ENCODE measurements at places on chromosomes 16 and 17. TPM values are rescaled to one million over a fixed set of nuclear protein-coding genes. Genes with fewer than 3 reads are reported as not detected.

GRCh38 chr16:73034374-73034773 lies 13.6 kb downstream of the ZFHX3 start:
- no peak overlapping the region for H3K27ac ChIP-seq
- H3K27me3 ChIP-seq = peaks cover 7% of the 10 kb centered on the region
- no peak overlapping the region for H3K4me3 ChIP-seq
- DNase-seq = no peak
- H3K36me3 ChIP-seq = no peaks in the 10 kb centered on the region

- no peaks in the 10 kb centered on the region for H3K4me1 ChIP-seq
- H3K27me3 ChIP-seq = no peaks in the 10 kb centered on the region
- no peak for DNase-seq
- H3K27ac ChIP-seq = no peak overlapping the region
- H3K4me3 ChIP-seq = no peak overlapping the region
Measured at GRCh38 chr16:14475370-14476139, 154.5 kb downstream of the PARN start.

GRCh38 chr16:4533490-4533889 lies 5.1 kb downstream of the CDIP1 start:
- H3K4me3 ChIP-seq = no peak overlapping the region
- no peaks in the 10 kb centered on the region for H3K36me3 ChIP-seq
- H3K27me3 ChIP-seq = no peaks in the 10 kb centered on the region
- no peak overlapping the region for H3K27ac ChIP-seq
- H3K4me1 ChIP-seq = peaks cover 26% of the 10 kb centered on the region

GRCh38 chr17:50043290-50044148 lies 12.4 kb upstream of the ITGA3 start:
- H3K27me3 ChIP-seq = no peaks in the 10 kb centered on the region
- H3K36me3 ChIP-seq = no peaks in the 10 kb centered on the region
- no peaks in the 10 kb centered on the region for H3K4me1 ChIP-seq
- DNase-seq = no peak
- no peak overlapping the region for H3K27ac ChIP-seq

CDH3 gene
- total RNA-seq = 0.17 TPM

- no peaks in the 10 kb centered on the region for H3K27me3 ChIP-seq
- no peaks in the 10 kb centered on the region for H3K36me3 ChIP-seq
- peak; percentile 83 for DNase-seq
- H3K4me1 ChIP-seq = peaks cover 24% of the 10 kb centered on the region
Measured at GRCh38 chr17:79991140-79991923, 44.3 kb downstream of the TBC1D16 start.

GRCh38 chr16:52549011-52549692 lies 2.2 kb upstream of the TOX3 start:
- H3K36me3 ChIP-seq = no peaks in the 10 kb centered on the region
- no peak for DNase-seq
- H3K27me3 ChIP-seq = no peaks in the 10 kb centered on the region
- no peak overlapping the region for H3K27ac ChIP-seq
- no peak overlapping the region for H3K4me3 ChIP-seq
- no peaks in the 10 kb centered on the region for H3K4me1 ChIP-seq

KRTAP4-4 gene
- total RNA-seq = not detected

GRCh38 chr16:16105646-16106045 lies 117.6 kb downstream of the ABCC6 start:
- peaks cover 34% of the 10 kb centered on the region for H3K36me3 ChIP-seq
- H3K4me1 ChIP-seq = peaks cover 4% of the 10 kb centered on the region
- no peak overlapping the region for H3K4me3 ChIP-seq
- no peak for DNase-seq
- H3K27me3 ChIP-seq = no peaks in the 10 kb centered on the region

- H3K36me3 ChIP-seq = no peaks in the 10 kb centered on the region
- H3K4me1 ChIP-seq = peaks cover 47% of the 10 kb centered on the region
- H3K27me3 ChIP-seq = no peaks in the 10 kb centered on the region
- peak; percentile 89 for DNase-seq
Measured at GRCh38 chr17:4733073-4733531, 1.9 kb downstream of the MED11 start.

HSPB9 gene
- total RNA-seq = not detected

HASPIN gene
- 3.1 TPM for total RNA-seq

DNA sequence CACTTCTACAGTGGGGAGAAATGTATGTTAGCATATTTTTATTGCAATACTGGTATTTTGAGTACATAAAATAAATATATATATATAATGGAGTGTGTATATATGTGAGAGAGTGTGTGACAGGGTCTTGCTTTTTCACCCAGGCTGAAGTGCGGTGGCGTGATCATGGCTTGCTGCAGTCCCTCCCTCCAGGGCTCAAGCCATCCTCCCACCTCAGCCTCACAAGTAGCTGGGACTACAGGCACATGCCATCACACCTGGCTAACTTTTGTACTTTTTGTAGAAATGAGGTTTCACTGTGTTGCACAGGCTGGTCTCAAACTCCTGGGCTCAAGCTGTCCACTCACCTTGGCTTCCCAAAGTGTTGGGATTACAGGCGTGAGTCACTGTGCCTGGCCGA lies 4.1 kb downstream of the CYLD start:
- DNase-seq = no peak
- peaks cover 39% of the 10 kb centered on the region for H3K4me1 ChIP-seq
- no peak overlapping the region for H3K27ac ChIP-seq
- no peak overlapping the region for H3K4me3 ChIP-seq

- H3K27ac ChIP-seq = no peak overlapping the region
- no peaks in the 10 kb centered on the region for H3K27me3 ChIP-seq
- no peak overlapping the region for H3K4me3 ChIP-seq
- no peak for DNase-seq
Measured at GRCh38 chr16:90031186-90031930, 12.1 kb upstream of the DBNDD1 start.

DNA sequence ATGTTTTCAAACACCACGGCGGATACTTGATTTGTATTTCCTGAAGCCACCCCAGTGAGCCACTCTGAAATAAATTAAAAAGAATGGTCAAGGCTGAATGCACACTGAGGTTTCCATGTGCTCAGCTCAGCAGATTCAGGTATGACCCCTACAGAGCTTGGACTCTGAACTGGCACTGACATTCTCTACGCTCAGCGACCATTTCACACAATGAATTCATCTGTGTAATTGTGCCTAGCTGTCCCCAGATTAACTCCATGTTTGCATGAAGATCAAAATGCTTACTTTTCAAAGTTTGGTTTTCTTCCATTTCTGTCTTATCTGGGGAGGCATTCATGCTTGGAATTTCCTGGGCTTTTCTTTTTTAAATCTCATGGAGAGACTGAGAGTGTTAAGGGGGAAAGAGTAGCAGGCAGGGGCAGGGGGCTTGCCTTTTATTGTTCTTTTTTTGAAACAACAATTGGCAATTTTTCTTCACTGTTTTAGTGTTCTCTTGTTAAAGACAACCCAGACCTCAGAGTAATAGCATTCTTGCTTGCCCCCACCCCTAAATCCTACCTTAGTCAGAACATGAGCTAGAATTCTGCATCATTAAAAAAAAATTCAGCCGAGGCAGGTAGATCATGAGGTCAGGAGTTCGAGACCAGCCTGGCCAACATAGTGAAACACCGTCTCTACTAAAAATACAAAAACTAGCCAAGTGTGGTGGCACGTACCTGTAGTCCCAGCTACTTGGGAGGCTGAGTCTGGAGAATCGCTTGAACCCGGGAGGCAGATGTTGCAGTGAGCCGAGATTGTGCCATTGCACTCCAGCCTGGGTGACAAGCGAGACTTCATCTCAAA lies 85.5 kb upstream of the HNF1B start:
- no peak for DNase-seq
- H3K4me1 ChIP-seq = peaks cover 44% of the 10 kb centered on the region
- H3K36me3 ChIP-seq = no peaks in the 10 kb centered on the region
- peak overlapping the region; percentile 6 for H3K27ac ChIP-seq
- no peak overlapping the region for H3K4me3 ChIP-seq

MYH8 gene
- not detected for total RNA-seq

DNA sequence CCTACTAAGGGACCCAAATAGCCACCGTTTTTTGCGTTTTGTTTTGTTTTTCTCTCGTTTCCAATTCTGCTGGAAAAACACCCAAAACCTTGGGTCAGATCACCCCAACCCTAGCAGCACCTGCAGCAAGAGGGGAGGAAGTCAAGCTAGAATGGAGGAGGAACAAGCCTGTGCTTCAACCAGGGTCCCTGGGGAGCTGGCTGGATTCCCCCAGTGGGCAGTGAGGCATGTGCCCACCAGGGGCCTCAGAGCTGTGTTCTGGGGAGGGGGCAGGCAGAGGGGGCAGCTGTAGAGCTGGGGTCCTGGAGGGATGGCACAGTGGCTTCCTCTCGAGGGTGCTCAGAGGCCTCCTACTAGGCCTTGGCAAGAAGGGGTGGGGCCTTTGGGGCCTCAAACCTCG lies 6.5 kb downstream of the CD79B start:
- peak overlapping the region; percentile 85 for H3K27ac ChIP-seq
- peak; percentile 91 for DNase-seq

DNA sequence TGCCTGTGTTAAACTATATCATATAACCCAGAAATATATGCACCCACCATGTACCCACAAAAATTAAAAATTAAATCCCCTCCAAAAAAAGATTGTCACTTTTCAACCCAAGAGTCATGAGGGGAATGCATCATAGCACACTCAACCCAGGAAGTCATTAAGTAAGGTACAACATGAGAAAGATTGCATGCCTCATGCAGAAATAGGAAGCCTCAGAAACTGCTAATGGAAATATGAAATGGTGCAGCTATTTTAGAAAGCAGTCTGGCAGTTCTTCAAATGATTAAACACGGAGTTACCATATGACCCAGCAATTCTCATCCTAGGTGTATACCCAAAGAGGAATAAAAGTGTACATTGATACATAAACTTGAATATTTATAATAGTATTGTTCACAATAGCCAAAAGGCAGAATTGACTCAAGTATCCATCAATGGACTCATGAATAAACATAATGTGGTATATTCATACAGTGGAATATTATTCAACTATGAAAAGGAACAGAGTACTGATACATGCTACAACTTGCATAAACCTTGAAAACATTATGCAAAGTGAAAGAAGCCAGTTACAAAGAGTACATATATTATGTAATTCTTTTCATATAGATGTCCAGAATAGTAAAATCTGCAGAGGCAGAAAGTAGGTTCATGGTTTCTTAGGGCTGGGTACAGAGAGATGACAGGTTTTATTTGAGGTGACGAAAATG lies 70.4 kb downstream of the TMEM100 start:
- DNase-seq = no peak
- H3K27me3 ChIP-seq = no peaks in the 10 kb centered on the region
- no peaks in the 10 kb centered on the region for H3K36me3 ChIP-seq
- no peaks in the 10 kb centered on the region for H3K4me1 ChIP-seq
- no peak overlapping the region for H3K4me3 ChIP-seq

GRCh38 chr17:4110152-4110551 lies 32.7 kb downstream of the ZZEF1 start:
- H3K27me3 ChIP-seq = no peaks in the 10 kb centered on the region
- H3K36me3 ChIP-seq = peaks cover 89% of the 10 kb centered on the region
- no peaks in the 10 kb centered on the region for H3K4me1 ChIP-seq
- DNase-seq = no peak

DNA sequence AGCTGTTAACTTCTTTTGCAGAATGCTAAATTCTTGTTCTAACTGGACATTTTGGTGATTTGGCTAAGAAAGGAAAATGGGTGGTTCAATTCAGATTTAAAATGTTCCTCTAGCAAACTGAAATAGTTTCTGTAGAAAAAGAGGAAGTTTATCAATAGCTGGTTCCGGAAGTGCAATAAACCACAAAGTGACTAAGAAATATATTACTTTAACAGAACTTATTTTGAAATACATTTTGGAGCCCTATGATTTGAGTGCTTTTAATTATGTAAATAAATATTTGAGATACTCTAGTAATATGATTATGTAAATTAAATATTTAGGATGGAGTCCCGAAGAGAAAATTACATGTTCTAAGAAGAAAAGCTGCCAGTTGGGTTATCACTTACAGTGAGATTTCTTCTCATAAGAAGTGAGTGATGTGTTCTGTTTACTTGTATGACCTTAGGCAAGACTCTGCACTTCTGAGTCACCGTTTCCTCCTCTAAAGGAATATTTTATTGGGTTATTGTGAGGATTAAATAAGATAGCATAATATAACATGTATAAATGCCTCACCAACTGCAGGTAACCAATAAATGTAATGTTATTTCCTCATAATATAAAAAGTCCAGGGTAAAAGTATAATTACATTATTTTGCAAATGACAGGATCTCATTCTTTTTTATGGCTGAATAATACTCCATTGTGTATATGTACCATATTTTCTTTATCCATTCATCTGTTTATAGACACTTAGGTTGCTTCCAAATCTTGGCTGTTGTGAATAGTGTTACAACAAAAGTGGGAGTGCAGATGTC lies at the start of gene EVI2B:
TSS of gene EVI2B (minus strand) at position 73 of the 800 bp plus-strand sequence. CDS start 8,445 bp downstream, outside the sequence.
- H3K27me3 ChIP-seq = no peaks in the 10 kb centered on the region
- H3K4me1 ChIP-seq = peaks cover 27% of the 10 kb centered on the region
- H3K4me3 ChIP-seq = peak within 1 kb of the TSS; percentile 80
- H3K27ac ChIP-seq = peak within 1 kb of the TSS; percentile 54
- no peaks in the 10 kb centered on the region for H3K36me3 ChIP-seq

- no peak overlapping the region for H3K4me3 ChIP-seq
- DNase-seq = no peak
- H3K36me3 ChIP-seq = no peaks in the 10 kb centered on the region
Measured at GRCh38 chr16:51641191-51641765, 490.2 kb upstream of the SALL1 start.

GRCh38 chr17:72234985-72235384 lies 114.2 kb downstream of the SOX9 start:
- DNase-seq = no peak
- H3K4me1 ChIP-seq = no peaks in the 10 kb centered on the region
- H3K27ac ChIP-seq = no peak overlapping the region

DNA sequence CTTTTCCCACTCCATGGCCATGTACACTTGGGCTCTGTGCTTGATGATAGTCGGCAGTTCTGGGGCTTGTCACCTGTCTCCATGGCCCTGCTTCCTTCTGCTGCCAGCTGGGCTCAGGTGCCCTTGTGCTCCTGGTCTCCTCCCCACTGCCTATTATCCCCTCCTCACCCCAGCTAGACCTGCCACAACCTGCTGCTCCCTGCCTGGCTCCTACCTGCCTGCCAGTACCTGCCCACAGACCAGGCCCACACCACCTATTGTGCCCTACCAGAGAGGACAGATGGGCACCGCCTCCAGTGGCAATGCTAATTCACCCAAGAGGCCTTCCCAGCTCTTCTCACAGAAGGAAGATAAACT lies 538 bp upstream of the RAPGEFL1 start:
- H3K4me1 ChIP-seq = peaks cover 17% of the 10 kb centered on the region
- peaks cover 16% of the 10 kb centered on the region for H3K36me3 ChIP-seq
- H3K27ac ChIP-seq = no peak overlapping the region
- H3K27me3 ChIP-seq = no peaks in the 10 kb centered on the region
- no peak for DNase-seq

GRCh38 chr17:6548578-6549330 lies 7.6 kb downstream of the PITPNM3 start:
- no peaks in the 10 kb centered on the region for H3K4me1 ChIP-seq
- no peaks in the 10 kb centered on the region for H3K36me3 ChIP-seq
- DNase-seq = no peak
- H3K27ac ChIP-seq = no peak overlapping the region

CTRB1 gene
- not detected for total RNA-seq

- H3K27ac ChIP-seq = no peak overlapping the region
- H3K36me3 ChIP-seq = no peaks in the 10 kb centered on the region
- no peaks in the 10 kb centered on the region for H3K27me3 ChIP-seq
- peaks cover 26% of the 10 kb centered on the region for H3K4me1 ChIP-seq
- no peak overlapping the region for H3K4me3 ChIP-seq
Measured at GRCh38 chr17:82984751-82985427, 94.5 kb upstream of the METRNL start.

ARHGDIG gene
- not detected for total RNA-seq

- peak; percentile 52 for DNase-seq
- H3K27ac ChIP-seq = peak overlapping the region; percentile 99
- no peak overlapping the region for H3K4me3 ChIP-seq
- no peaks in the 10 kb centered on the region for H3K27me3 ChIP-seq
- peaks cover 22% of the 10 kb centered on the region for H3K36me3 ChIP-seq
Measured at GRCh38 chr17:58341861-58342475, 10.0 kb downstream of the SUPT4H1 start.

Measured in B cell (primary cell).